Body of pancreas (tissue), 4 donors: ENCODE measurements at places on chromosomes 6 and 20. TPM values are rescaled to one million over a fixed set of nuclear protein-coding genes. Genes with fewer than 3 reads are reported as not detected.

- no peaks in the 10 kb centered on the region for H3K27me3 ChIP-seq
- peaks cover 16% of the 10 kb centered on the region for H3K4me1 ChIP-seq
- H3K4me3 ChIP-seq, result no peak overlapping the region
- H3K27ac ChIP-seq, result no peak overlapping the region
- DNase-seq, result no peak
Observed at GRCh38 chr6:25627001-25627400, 25.0 kb upstream of the SCGN start.

- no peak overlapping the region for H3K27ac ChIP-seq
- no peak for DNase-seq
- H3K4me1 ChIP-seq, result no peaks in the 10 kb centered on the region
- H3K27me3 ChIP-seq, result no peaks in the 10 kb centered on the region
- no peak overlapping the region for H3K4me3 ChIP-seq
- no peaks in the 10 kb centered on the region for H3K36me3 ChIP-seq
Observed at GRCh38 chr6:101597693-101598092, 204.2 kb downstream of the GRIK2 start.

DNA sequence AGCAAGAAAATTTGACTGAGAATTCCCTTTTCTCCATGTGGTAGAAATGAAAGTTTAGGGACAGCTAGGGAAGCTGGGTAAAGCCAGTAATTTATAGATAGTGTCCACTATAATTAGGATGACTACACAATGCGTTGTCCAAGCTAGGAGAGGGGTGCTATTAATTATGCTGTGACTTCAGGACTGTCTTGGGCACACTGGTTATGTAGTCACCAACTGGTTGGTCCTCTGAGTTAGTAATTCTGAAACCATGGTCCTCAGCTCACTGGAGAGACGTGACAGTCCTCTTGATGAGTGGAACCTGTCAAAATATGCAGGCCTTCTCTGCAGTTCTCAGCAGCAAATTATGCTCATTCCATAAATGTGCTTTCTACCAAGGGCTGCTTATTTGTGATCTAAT lies 94.6 kb upstream of the ENPP5 start:
- H3K27ac ChIP-seq, result no peak overlapping the region
- peaks cover 4% of the 10 kb centered on the region for H3K4me1 ChIP-seq
- no peak overlapping the region for H3K4me3 ChIP-seq
- no peaks in the 10 kb centered on the region for H3K27me3 ChIP-seq
- no peak for DNase-seq

DNA sequence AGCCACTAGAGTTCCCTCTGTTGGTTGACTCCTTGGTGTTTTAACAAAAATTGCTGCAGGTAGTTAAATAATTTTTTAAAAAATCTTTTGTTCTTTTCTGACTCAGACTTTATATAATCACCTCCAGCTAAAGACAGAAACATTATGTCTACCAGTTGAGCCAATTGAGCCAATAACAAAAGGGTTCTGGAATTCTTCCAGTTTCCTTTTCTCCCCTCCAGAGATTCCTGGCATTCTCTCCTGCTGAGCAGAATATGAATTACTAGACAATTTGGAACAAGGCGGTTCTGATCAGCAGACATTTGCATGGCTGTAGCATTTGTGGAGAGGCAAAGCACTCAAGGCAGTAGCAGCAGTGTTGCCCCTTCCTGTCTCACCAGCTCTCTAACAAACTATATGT lies 144.0 kb upstream of the SLC35B3 start:
- DNase-seq, result no peak
- no peaks in the 10 kb centered on the region for H3K27me3 ChIP-seq
- no peak overlapping the region for H3K4me3 ChIP-seq
- H3K36me3 ChIP-seq, result no peaks in the 10 kb centered on the region
- H3K27ac ChIP-seq, result no peak overlapping the region
- no peaks in the 10 kb centered on the region for H3K4me1 ChIP-seq

DNA sequence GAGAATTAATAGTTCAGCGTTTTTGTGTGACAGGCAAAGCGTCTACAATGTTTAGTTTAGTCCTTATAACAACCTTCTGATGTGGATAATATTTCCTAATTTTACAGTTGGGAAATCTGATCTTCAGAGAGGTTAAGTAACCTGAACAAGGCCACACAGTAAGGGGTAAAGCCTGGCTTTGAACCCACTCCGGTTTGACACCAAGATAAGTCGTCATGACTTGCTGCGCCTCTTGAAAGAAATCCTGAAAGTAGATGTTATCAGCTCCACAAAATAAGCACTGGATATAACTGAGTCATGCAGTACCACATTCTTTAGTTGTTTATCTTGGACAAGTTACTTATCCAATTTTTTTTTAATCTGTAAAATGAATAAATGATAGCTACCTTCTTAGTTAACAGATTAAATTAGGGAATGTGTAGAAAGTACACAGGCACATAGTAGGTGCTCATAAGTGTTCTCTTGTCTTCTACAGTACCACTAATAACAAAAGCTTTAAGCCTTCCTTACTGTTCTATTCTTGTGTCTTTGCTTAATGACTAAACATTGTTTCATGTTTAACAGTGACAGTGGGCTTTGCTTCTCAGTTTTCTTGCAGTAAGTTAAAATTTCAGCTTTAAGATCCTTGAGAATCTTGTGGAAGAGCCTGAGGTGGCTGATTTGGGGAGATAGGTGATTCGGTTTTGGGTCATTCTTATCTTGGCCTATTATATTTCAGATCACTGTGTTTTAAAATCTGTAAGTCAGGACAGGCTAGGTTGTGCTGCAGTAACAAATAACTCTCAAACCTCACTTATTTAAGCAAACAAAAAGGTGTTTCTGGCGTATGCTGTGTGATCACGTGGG lies 2.1 kb downstream of the HIVEP1 start:
- peaks cover 26% of the 10 kb centered on the region for H3K4me1 ChIP-seq
- no peaks in the 10 kb centered on the region for H3K36me3 ChIP-seq
- no peaks in the 10 kb centered on the region for H3K27me3 ChIP-seq
- no peak overlapping the region for H3K4me3 ChIP-seq
- no peak overlapping the region for H3K27ac ChIP-seq

The TRIM10 gene
- not detected for total RNA-seq

DNA sequence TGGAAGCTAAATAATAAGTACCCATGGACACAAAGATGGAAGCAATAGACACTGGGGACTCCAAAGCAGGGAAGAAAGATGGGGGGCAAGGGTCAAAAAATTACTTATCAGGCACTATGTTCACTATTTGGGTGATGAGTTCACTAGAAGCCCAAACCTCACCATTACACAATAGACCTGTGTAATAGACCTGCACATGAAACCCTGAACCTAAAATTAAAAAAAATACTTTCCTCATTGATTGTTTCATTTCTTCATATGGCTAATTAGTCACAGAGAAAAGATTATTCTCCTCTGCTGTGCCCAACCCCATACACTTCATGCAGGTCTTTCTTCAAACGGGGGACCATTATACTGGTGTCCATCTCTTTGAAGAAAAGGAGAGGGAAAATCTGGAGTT lies 213.0 kb upstream of the DTNBP1 start:
- no peaks in the 10 kb centered on the region for H3K36me3 ChIP-seq
- DNase-seq, result no peak
- no peaks in the 10 kb centered on the region for H3K27me3 ChIP-seq
- peaks cover 5% of the 10 kb centered on the region for H3K4me1 ChIP-seq

DNA sequence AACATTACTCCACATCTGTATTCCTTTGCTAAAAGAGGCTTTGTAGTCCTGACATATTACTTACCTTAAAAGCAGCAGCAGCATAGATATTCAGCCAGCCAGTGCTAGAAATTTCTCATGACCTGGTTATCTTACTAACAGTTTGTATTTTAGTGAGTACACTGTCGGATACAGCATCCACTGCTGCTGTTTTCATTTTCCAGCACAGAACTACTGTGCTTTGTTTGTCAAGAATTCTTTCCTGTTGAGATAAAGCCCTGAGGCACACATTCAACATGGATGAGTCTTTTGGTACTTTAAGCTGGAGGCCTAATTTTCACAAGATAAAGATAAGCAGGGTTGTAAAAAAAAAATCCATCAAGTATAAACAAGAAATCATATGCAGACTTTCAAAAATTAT lies 311.2 kb upstream of the OPRM1 start:
- no peak for DNase-seq
- H3K27me3 ChIP-seq, result no peaks in the 10 kb centered on the region
- no peaks in the 10 kb centered on the region for H3K36me3 ChIP-seq
- peaks cover 9% of the 10 kb centered on the region for H3K4me1 ChIP-seq
- H3K27ac ChIP-seq, result no peak overlapping the region
- no peak overlapping the region for H3K4me3 ChIP-seq
